ENCODE measurements at places on chromosomes 5 and 9.

- DNase-seq, result no peak
Measured at GRCh38 chr9:36136894-36137391, 410 bp downstream of the GLIPR2 start.

- DNase-seq, result no peak
Measured at GRCh38 chr5:37133939-37134338, 115.2 kb downstream of the CPLANE1 start.

DNA sequence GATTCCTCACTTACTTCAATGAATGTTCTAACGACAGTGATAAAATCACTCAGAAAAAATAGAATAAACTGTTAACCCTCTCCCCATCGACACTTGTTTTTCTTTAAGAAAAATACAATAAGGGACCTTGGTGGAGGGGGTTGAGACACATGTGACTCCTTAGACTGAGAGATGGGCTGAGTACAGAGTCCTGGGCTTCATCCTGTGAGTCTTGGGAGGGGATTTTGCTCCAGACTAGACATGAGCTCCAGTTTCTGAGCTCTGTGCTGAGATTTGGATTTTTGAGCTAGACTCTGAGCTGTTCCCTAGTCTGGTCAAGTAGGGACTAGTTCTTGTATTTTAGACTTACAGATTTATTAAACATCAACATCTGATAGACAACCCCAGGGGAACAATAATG is 241.5 kb upstream of the MVB12B start:
- no peak for DNase-seq

DNA sequence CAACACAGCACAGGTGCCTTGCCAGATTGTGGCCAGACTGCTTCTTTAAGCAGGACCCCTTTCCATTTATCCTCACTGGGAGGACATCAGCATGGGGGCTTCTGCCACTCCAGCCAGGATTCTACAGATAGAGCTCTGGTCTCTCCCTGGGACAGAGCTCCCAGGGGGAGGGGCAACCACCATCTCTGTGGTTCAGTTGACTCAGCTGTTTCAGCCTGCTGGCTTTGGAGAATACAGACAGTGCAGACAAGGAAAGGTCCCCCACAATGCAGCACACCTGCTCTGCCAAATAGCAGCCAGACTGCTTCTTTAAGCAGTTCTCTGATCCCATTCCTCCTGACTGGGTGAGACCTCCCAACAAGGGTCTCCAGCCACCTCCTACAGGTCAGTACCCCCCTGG is 132.8 kb downstream of the OR2K2 start:
- DNase-seq, result no peak

DNA sequence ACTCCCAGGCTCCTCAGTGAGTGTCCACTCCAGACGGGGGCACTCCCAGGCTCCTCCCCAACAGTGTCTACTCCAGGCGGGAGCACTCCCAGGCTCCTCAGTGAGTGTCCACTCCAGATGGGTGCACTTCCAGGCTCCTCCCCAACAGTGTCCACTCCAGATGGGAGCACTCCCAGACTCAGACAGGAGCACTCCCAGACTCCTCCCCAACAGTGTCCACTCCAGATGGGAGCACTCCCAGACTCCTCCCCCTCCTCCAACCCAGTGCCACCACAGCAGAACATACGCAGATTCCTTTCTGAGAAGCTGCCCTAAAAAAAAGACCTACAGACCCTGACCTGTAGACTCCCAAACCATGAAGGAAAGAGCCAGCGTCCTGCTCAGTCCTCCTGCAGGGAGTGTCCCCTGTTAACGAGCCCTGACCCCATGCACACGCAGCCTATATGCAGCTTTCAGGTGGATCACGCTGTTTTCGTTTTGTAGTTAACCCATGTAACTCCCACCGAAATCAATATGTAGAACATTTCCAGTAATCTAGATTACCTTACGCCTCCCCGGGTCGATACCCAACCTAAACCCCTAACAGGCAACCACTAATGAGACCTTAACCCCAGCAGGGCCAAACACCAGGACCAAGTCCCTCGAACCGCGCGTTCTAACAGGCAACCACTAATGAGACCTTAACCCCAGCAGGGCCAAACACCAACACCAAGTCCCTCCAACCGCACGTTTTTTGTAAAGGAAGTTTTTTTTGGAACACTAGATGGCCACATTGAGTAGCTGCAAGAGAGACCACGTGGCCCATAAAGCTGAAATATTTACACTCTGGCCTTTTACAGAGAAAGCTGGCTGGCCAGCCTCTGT is 15.7 kb downstream of the PNPLA7 start:
- peak; percentile 31 for DNase-seq

GRCh38 chr5:130425424-130425823 is 521.2 kb downstream of the CHSY3 start:
- DNase-seq, result no peak

DNA sequence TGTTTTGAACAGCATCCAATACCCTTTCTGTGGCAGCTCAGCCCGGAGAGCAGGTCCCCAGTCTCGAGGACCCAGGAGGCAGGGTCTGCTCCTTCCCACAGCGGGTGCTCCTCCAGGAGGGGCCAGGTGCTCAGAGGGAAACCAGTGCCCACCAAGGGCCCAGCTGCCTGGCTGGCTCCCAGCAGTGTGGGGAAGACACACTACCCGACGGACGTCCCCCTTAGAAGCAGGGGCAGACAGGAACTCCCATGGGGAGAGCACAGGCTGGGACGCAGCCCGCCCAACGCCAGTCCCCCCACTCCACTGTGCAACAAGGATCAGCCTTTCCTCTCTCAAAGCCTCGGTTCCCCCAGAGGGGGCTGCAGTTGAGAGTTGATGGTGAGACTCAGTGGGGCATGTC is 57.6 kb downstream of the ADAMTS2 start:
- no peak for DNase-seq

GRCh38 chr5:89276566-89277305 is 393.8 kb upstream of the MEF2C start:
- no peak for DNase-seq

- no peak for DNase-seq
Measured at GRCh38 chr9:112970939-112971338, 41.1 kb downstream of the ZNF883 start.

DNA sequence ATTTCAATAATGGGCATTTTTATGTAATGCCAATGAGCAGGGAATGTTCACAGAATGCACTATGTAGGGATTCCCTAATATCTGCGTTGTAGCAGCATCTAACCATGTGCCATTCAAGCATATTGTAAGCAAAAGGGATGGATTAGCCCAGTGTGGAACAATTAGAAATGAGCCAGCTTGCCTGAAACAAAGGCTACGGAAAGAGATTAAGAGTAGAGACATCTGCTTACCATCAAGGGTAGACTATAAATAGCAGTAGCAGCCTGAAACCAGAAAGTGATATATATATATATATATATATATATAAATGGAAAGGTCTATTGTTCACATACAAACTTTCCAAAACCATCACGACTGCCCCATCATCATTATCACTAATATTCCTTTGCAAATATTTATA is 31.9 kb upstream of the CEP120 start:
- DNase-seq, result no peak

- DNase-seq, result no peak
Measured at GRCh38 chr9:98849563-98849962, 42.1 kb downstream of the GALNT12 start.

DNA sequence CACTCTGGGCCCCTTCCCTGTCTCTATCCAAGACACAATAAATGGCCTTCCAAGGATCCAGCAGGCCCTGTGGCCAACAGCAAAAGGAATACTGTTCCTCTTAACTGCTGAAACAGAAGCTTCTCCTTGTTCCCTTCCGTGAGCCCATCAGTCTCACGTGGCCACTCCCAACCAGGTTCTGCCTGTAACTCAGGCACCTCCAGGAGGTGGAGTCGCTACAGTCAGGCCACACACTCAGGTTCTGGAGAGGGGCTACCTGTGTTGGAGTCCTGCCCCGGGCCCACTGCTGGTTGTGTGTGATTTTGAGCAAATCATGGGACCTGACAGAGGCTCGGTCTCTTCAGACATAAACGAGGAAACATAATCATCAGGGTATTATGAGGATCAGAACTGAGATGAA is 10.3 kb downstream of the FAT2 start:
- DNase-seq, result no peak

- no peak for DNase-seq
Measured at GRCh38 chr9:119044806-119045205, 324.4 kb downstream of the BRINP1 start.

- no peak for DNase-seq
Measured at GRCh38 chr9:102185962-102186361, 447.5 kb upstream of the GRIN3A start.

GRCh38 chr5:173197375-173197891 is 37.6 kb downstream of the NKX2-5 start:
- no peak for DNase-seq

GRCh38 chr9:84754461-84754860 is 84.9 kb downstream of the NTRK2 start:
- no peak for DNase-seq

DNA sequence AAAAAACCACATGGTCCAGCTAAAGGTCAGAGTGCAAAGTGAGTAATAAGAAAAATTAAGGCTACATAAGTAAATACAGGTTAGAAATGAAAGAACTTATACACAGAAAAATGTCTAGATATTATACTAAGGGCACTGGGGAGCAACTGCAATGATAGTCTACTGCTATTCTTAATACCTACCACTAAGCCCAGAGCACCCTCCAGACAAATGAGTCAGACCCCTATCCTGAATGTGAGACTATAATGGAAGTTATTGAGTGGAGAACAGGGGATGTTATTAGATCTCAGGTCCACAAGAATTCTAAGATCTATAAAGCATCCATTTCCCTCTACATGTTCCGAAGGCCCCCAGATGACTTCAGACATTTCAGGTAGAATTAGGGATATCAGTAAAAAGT is 438.3 kb downstream of the PRELID2 start:
- no peak for DNase-seq

GRCh38 chr5:31815376-31815775 is 176.4 kb downstream of the PDZD2 start:
- no peak for DNase-seq

DNA sequence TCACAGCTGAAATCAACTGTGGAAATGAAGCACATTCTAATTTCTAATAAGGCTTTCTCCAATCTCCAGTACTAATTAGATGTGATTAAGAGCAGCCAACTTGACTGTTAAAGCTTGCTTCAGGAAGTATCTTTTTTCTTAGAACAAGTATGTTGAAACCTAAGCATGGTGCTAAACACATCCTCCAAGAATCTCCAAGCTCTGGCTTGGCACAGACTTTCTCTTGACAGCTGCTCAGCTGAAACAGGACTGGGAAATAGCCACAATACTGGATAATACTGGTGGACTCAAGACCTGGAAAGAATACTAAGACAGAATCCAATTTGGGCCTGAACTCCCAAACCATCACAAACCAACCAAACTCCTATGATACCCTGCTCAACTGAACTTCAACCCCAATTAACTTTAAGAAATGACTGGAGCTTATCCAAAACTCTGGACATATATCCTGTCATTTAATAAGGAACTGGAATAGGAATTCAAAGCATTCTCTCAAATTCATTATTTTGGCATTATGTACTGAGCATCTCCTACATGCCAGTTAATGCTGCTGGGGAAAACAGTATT is 16.2 kb downstream of the PRKAA1 start:
- no peak for DNase-seq

- DNase-seq, result no peak
Measured at GRCh38 chr9:98755006-98755618, 41.2 kb downstream of the ANKS6 start.

DNA sequence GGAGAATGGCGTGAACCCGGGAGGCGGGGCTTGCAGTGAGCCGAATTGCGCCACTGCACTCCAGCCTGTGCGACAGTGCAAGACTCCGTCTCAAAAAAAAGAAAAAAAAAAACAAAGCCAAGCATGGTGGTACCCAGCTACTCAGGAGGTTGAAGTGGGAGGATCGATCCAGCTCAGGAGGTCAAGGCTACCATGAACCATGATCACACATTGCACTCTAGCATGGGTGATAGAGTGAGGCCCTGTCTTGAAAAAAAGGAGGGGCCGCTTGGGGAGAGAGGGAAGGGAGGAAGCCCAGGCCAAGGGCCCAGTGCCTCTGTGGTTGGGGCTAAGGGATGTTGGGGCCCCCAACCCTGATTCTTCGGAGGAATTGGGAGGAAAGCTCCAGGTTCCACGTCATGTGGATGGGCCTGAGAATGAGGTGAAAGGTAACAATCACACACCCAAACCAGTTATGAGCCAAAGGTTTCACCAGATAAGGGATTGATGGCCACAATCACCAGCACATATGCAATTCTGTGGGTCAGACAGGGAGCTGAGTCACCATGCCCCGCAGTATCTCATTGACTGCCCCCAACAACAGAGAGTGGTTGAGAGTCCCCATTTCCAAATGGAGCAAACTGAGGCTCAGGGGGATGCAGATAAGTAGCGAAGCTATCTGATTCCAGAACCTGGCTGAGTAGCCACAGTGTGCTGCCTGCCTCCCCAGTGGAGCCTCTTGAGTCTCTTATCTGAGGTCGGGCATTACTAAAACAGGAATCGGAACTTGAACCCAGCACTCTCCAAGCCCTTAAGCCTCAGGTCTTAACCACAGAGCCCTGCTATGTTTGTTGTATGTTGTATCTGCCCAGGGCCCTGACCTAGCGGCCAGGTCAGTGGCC is 20.5 kb downstream of the SWI5 start:
- no peak for DNase-seq

DNA sequence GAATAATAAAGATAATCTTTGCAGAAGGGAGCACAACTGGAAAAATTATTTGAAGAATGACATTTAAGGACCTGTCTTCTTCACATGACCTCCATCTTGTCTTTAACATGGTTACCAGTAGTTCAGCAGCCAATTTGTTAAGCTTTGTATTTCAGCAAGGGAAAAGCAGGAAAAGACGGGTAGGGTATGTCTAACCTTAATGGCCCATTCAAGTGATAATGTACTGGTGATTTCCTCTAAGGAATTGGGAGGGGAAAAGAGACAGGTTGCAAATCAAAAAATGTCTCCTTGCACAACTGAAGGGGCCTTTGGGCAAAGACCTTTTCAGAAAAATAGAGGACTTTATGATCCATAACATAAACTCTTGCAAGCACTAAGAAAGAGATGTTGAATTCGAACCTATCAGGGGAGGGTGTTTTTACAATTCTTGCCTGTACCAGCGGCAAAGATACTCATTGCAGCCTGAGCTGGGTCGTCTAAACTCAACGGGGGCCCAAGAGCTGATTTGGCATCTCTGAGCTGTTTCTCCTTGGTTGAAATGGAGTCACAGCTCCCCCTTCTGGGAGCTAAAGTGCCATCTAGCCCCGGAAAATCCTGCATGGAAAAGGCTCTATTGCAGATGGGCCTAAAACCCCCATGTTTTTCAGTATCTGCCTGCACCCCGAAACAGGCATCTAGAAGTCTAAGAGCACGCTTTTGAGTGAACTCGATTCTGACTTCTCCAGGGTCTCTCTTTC is 3.8 kb downstream of the BRINP1 start:
- DNase-seq, result peak; percentile 84

DNA sequence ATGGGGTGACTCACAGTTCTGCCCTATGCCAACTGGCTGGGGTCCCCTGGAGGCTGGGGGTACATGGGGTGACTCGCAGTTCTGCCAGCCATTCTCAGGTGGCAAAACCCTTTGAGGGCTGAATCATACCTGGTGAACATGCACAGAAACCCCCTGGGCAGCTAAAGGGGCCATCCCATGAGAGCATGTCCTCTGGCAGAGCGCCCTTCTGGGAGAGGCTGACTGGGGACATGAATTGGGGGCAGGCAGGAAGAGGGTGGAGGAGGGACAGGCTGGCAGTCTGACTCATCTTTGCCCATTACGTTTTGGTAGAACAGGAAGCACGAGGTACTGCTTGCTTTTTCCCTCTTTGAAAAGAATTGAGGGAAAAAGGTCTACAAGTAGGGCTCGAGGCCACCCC is 16.7 kb downstream of the TRAF1 start:
- DNase-seq, result no peak

Data from iPS DF 6.9 (cell line).